Kidney (tissue), 22 donors: ENCODE measurements at places on chromosomes 3 and 15. TPM values are rescaled to one million over a fixed set of nuclear protein-coding genes. Genes with fewer than 3 reads are reported as not detected.

- no peaks in the 10 kb centered on the region for H3K27me3 ChIP-seq
- peak; percentile 85 for DNase-seq
- H3K27ac ChIP-seq: peak within 1 kb of the TSS; percentile 89
- no peaks in the 10 kb centered on the region for H3K4me1 ChIP-seq
- peak within 1 kb of the TSS; percentile 87 for H3K4me3 ChIP-seq
These were observed at the start of gene FAIM for GRCh38 chr3:138608322-138609135. FAIM (plus strand) TSS chr3:138608771; CDS start chr3:138619727, 10,956 bp downstream.

DNA sequence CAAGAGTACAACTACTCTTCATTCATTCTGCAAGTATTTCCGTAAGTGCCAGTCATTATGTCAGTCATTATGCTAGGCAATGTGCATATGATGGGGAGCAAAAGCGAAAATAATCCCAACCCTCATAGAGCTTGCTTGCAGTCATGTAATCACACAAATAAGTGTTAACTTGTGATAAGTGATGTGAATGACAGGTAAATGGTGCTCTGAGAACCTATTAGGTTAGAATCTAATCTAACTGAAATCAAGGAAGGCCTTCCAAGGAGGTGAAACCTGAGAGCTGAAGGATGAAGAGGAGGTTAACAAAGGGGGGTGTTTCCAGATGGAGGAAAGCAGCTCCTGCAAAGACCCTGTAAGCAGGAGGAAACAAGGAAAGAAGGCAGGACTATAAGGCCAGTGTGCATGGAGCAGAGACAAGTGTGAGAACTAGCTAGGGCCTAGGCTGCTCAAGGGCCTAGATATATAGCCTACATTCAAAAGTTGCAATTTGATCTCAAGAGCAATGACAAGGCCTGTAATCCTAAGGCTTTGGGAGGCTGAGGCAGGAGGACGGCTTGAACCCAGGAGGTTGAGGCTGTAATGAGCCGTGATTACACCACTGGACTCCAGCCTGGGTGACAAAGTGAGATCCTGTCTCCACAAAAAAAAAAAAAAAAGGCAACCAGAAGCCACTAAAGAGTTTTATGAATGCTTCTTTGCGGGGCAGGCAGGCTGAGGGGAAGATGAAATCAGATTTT, 5.3 kb downstream of the PTPN9 start:
- H3K4me1 ChIP-seq: peaks cover 3% of the 10 kb centered on the region
- H3K27me3 ChIP-seq: no peaks in the 10 kb centered on the region
- no peak for DNase-seq
- no peak overlapping the region for H3K4me3 ChIP-seq

DNA sequence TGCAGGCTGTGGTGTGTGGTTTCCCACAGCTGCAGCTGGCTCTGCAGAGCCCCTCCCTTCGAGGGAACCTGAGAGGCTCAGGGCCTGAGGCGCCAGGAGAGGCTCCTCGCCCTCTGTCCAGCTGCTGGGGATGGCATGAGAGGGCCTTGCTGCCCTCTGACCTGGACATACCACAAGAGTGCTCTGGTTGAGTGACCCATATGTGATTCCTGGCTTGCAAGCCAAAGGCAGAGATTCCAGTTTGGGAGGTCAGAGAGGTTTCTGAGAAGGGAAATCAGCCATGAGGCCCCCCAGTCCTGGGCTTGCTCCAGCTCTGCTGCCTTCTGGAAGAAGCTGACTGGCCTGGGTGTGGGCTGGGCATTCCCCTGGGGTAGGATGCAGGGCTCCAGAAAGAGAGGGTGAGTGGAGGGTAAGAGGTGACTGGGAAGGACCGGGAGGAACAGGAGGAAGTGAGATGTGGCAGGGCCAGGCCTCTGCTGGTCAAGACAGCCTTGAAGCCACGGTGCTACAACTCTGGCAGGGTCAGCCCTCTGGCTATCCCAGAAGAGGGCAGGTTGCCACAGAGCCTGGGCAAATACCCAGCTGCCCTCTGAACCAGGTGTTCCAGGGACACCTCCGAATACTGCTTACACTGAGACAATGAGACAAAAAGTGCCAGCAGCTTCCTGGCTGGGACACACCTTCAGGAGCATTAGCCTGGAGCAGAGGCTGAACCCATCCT, 16.0 kb upstream of the SRP14 start:
- no peak overlapping the region for H3K4me3 ChIP-seq
- H3K27ac ChIP-seq: no peak overlapping the region

- no peak overlapping the region for H3K4me3 ChIP-seq
- H3K27ac ChIP-seq: no peak overlapping the region
- no peaks in the 10 kb centered on the region for H3K27me3 ChIP-seq
- DNase-seq: no peak
- no peaks in the 10 kb centered on the region for H3K4me1 ChIP-seq
These were observed 13.3 kb downstream of the CPNE9 start for GRCh38 chr3:9716801-9717555.

- no peak overlapping the region for H3K27ac ChIP-seq
- no peaks in the 10 kb centered on the region for H3K4me1 ChIP-seq
- H3K36me3 ChIP-seq: no peaks in the 10 kb centered on the region
- no peak for DNase-seq
These were observed 54.5 kb downstream of the SEC22A start for GRCh38 chr3:123256256-123256655.

- H3K4me3 ChIP-seq: no peak overlapping the region
- no peak overlapping the region for H3K27ac ChIP-seq
- peaks cover 2% of the 10 kb centered on the region for H3K36me3 ChIP-seq
- H3K27me3 ChIP-seq: no peaks in the 10 kb centered on the region
These were observed 28.0 kb upstream of the TMOD3 start for GRCh38 chr15:51801391-51801835.

GRCh38 chr3:189300345-189300744, 128.6 kb downstream of the TPRG1 start:
- no peak overlapping the region for H3K4me3 ChIP-seq
- H3K27me3 ChIP-seq: no peaks in the 10 kb centered on the region
- no peaks in the 10 kb centered on the region for H3K36me3 ChIP-seq
- DNase-seq: no peak
- no peak overlapping the region for H3K27ac ChIP-seq

- H3K4me3 ChIP-seq: no peak overlapping the region
- no peak for DNase-seq
- H3K27me3 ChIP-seq: no peaks in the 10 kb centered on the region
- H3K4me1 ChIP-seq: no peaks in the 10 kb centered on the region
- H3K36me3 ChIP-seq: no peaks in the 10 kb centered on the region
These were observed 13.3 kb upstream of the MINAR1 start for GRCh38 chr15:79418693-79419279.

DNA sequence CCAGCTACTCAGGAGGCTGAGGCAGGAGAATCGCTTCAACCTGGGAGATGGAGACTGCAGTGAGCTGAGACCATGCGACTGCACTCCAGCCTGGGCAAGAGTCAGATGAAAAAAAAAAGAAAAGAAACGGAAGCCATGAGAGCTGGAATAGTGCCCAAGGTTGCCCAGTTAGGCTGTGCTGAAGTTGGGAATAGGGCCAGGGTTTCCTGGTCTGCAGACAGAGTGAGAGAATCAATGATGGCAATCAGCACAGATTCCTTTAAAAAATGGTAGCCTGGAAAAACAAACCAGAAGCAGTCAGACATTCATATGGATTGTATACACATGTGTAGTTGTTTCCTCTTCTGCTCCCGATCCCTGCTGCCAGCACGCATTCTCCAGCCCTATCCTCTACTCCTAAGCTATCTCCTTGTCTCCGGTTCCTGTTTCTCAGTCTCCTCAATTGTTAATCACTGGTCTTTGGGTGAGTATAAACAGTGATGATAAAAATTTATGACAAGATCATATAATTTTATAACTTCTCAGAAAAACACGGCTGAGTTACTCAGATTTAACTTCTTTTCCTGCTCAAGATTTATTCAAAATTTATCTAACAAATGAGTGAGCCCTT, 316.2 kb upstream of the UMPS start:
- no peaks in the 10 kb centered on the region for H3K27me3 ChIP-seq
- H3K4me3 ChIP-seq: no peak overlapping the region
- no peaks in the 10 kb centered on the region for H3K4me1 ChIP-seq
- H3K27ac ChIP-seq: no peak overlapping the region
- H3K36me3 ChIP-seq: no peaks in the 10 kb centered on the region
- DNase-seq: no peak

GRCh38 chr3:10547413-10547812, 42.0 kb upstream of the ATP2B2 start:
- H3K27me3 ChIP-seq: no peaks in the 10 kb centered on the region
- no peaks in the 10 kb centered on the region for H3K36me3 ChIP-seq
- H3K27ac ChIP-seq: no peak overlapping the region
- no peak overlapping the region for H3K4me3 ChIP-seq
- no peaks in the 10 kb centered on the region for H3K4me1 ChIP-seq

GRCh38 chr3:143648218-143648617, 200.1 kb downstream of the SLC9A9 start:
- H3K4me1 ChIP-seq: no peaks in the 10 kb centered on the region
- no peak overlapping the region for H3K4me3 ChIP-seq
- H3K36me3 ChIP-seq: no peaks in the 10 kb centered on the region
- DNase-seq: no peak
- no peaks in the 10 kb centered on the region for H3K27me3 ChIP-seq
- H3K27ac ChIP-seq: no peak overlapping the region

DNA sequence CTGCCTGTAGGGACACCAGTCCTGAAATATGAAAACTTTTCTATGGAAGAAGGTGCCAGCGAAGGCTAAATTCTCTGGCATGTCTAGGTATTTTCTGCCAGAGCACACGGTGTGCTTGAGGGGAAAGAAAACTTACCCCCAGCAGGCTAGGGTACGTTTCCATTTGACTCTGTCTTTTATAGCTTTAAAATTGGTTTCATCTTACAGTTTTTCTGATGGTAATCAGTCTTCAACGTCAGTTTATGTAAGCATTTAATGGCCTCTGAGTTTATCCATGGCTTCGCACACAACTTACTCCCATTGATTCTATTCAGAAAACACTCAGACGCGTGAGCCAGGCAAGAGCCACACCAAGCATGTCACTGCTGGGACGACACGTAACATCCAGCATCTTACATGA, 249.7 kb downstream of the ADAMTS17 start:
- H3K4me1 ChIP-seq: no peaks in the 10 kb centered on the region
- H3K36me3 ChIP-seq: no peaks in the 10 kb centered on the region
- no peak overlapping the region for H3K27ac ChIP-seq

DNA sequence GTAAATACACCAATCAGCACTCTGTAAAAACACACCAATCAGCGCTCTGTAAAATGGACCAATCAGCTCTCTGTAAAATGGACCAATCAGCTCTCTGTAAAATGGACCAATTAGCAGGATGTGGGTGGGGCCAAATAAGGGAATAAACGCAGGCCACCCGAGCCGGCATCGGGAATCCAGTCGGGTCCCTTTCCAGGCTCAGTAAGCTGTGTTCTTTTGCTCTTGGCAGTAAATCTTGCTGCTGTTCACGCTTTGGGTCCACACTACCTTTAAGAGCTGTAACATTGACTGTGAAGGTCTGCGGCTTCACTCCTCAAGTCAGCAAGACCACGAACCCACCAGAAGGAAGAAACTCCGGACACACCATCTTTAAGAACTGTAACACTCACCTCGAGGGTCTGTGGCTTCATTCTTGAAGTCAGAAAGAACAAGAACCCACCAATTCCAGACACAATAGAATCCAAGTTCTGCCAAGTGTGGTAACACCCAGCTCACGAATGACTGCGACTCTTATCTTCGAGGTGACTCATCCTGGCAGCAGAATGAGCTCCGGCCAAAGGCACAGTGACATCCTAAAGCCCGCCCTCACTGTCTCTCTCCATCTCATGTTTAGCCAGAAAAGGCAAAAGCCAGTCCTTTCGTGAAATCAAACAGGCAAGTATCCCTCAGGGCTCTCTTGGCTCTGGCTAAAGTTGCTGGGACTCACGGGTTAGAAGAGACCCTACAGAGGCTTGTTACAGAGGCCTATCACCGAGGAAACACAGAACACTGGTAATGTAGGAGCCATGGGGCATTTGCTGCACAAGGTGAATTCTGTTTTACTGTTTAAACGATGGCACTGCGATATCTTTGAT, 155.2 kb downstream of the FAM43A start:
- H3K27me3 ChIP-seq: no peaks in the 10 kb centered on the region
- DNase-seq: no peak
- H3K4me1 ChIP-seq: no peaks in the 10 kb centered on the region

- peak; percentile 61 for DNase-seq
- no peaks in the 10 kb centered on the region for H3K27me3 ChIP-seq
- no peaks in the 10 kb centered on the region for H3K36me3 ChIP-seq
- H3K4me3 ChIP-seq: no peak overlapping the region
- peaks cover 14% of the 10 kb centered on the region for H3K4me1 ChIP-seq
- H3K27ac ChIP-seq: no peak overlapping the region
These were observed 3.2 kb upstream of the NR2E3 start for GRCh38 chr15:71807125-71807629.

DNA sequence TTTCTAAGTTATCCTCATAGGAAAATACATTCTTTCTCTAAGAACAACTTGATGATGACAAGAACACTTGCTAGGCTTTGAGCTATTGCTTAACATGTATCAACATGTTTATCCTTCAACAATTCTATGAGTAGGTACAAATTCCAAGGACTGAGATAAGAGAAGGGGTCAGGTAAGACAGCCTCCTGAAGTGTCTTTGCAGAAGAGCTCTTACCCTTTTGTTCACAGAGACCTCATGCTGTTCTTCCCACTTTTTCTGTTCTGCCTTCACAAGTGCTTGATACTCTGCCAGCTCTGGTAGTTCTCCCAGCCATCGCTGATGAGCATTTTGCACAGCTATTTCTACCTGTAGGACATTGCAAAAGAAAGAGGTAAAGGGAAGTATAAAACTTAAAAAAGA, 50.9 kb downstream of the CEP152 start:
- no peaks in the 10 kb centered on the region for H3K27me3 ChIP-seq
- H3K4me1 ChIP-seq: no peaks in the 10 kb centered on the region
- no peaks in the 10 kb centered on the region for H3K36me3 ChIP-seq
- no peak for DNase-seq

GRCh38 chr3:72199530-72199929, 414.6 kb upstream of the PROK2 start:
- H3K4me1 ChIP-seq: no peaks in the 10 kb centered on the region
- H3K4me3 ChIP-seq: no peak overlapping the region
- DNase-seq: no peak
- H3K27me3 ChIP-seq: no peaks in the 10 kb centered on the region

DNA sequence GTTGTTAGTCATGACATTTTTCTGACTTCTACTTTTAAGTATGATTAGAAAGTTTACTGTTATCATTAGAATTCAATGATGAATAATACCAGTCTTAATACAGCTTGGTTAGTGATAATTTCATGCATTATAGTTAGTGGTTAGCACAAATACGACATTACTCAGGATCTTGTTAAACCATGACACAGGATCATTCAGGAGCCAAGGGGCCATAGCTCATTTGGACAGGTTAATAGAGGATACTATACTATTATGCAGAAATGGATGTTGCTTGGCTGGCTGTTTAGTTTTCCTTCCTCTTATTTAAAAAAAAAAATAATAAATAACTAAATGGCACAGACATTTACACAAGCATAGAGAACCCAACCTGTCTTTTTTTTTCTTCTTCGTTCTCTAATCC, 55.5 kb downstream of the NSUN3 start:
- no peaks in the 10 kb centered on the region for H3K4me1 ChIP-seq
- no peak for DNase-seq
- no peaks in the 10 kb centered on the region for H3K36me3 ChIP-seq
- no peak overlapping the region for H3K4me3 ChIP-seq
- no peak overlapping the region for H3K27ac ChIP-seq
- no peaks in the 10 kb centered on the region for H3K27me3 ChIP-seq

- H3K27me3 ChIP-seq: no peaks in the 10 kb centered on the region
- H3K4me3 ChIP-seq: no peak overlapping the region
- no peaks in the 10 kb centered on the region for H3K4me1 ChIP-seq
- DNase-seq: no peak
- no peak overlapping the region for H3K27ac ChIP-seq
These were observed 49.8 kb downstream of the NIPA2 start for GRCh38 chr15:22888120-22888859.

Gene ICE2
- 61.4 TPM for total RNA-seq

Gene HGD
- 72.0 TPM for total RNA-seq

Gene KIF15
- 0.72 TPM for total RNA-seq

Gene IGSF10
- 0.63 TPM for total RNA-seq

Gene TMCO5A
- not detected for total RNA-seq
